ENCODE measurements at places on chromosomes 2 and 18.

- no peak for DNase-seq
Observed at GRCh38 chr18:67074309-67074708, 442.2 kb downstream of the DSEL start.

DNA sequence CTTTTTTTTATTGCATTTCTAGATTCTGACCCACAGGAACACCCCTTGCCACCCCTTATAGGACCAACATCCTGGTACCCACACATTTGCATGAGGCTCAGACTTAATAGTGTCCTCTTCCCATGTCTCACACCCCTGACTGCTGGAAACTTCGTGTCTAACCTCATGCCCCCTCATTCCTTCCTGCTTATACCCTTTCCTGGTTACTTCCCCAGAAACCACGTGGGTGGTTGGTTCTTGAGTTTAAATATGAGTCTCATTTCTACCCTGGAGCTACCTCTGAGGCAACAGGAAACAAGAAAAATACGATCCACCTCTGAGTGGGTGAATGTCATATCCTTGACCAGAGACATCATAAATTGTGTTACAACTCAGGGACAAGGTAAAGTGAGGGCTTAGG is 1.6 kb downstream of the TNP1 start:
- DNase-seq: no peak

GRCh38 chr2:220120041-220120440 is 492.6 kb downstream of the SLC4A3 start:
- no peak for DNase-seq

DNA sequence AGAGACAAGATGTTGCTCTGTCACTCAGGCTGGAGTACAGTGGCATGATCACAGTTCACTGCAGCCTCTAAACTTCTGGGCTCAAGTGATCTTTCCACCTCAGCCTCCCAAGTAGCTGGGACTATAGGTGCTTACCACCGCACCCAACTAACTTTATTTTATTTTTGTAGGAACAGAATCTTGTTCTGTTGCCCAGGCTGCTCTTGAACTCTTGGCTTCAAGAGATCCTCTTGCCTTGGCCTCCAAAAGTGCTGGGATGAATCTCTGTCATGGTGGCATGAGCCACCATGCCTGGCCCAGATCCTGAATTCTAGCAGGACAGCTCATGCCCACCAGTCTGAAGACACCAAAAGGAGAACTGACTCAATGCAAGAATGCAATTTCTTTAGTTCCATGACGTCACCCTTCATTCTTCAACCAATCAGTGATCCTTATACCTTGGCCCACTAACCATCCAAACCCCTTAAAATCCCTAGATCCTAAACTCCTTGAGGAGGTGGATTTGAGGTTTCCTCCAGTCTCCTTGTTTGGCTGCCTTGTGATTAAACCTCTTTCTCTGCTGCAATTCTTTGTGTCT is 25.6 kb upstream of the CXXC1 start:
- DNase-seq: no peak

GRCh38 chr2:150133623-150134022 is 353.8 kb downstream of the RND3 start:
- peak; percentile 21 for DNase-seq

GRCh38 chr2:60000686-60001085 is 552.8 kb downstream of the BCL11A start:
- no peak for DNase-seq

DNA sequence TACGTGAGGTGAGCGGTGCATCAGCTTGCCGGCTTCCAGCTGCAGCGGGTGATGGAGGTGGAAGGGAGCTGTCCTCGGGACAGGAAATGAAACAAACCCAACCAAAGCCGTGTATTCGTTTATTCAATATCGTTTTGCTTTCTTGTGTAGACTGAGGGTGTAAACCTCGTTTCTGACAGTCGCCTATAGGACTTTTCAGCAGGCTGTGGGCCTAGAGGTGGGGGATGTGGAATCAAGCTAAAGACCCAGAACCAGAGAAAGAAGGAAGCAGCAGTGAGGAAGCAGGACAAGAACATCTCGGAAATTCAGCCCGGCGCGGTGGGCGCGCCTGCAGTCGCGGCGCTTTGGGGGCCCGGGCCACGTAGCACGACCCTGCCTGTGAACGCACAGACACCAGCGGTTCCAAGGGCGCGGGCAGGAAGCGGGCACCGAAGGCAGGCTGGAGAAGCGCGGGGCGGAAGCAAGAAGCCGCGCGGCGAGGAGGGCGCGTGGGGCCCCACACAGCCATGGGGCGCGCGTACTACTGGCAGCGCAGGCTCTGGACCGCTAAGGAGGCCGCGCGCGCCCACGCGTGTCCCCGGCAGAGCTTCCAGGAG is 755 bp upstream of the ATP9B start:
- DNase-seq: no peak

- peak; percentile 80 for DNase-seq
Observed at GRCh38 chr2:636641-637405, 40.4 kb downstream of the TMEM18 start.

GRCh38 chr2:28158791-28159190 is 233.9 kb upstream of the FOSL2 start:
- DNase-seq: no peak

DNA sequence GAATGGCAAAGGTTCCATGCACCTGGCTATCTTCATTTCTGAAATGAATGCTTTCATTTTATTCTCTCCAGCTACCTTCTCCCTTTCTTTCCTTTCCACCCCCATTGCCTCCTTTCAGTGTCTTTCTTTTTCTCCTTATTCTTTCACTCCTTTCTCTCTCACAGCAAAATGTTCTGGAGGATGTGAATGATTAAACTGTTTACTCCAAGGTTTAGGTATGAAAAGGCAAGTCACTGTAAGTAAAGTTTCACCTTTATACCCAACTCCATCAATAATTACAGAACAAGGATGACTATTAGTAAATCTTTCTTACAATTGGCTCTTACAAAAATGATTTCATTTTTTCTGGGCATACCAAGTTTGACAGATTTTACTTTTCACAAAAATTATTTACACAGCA is 4.3 kb downstream of the PAX8 start:
- no peak for DNase-seq

DNA sequence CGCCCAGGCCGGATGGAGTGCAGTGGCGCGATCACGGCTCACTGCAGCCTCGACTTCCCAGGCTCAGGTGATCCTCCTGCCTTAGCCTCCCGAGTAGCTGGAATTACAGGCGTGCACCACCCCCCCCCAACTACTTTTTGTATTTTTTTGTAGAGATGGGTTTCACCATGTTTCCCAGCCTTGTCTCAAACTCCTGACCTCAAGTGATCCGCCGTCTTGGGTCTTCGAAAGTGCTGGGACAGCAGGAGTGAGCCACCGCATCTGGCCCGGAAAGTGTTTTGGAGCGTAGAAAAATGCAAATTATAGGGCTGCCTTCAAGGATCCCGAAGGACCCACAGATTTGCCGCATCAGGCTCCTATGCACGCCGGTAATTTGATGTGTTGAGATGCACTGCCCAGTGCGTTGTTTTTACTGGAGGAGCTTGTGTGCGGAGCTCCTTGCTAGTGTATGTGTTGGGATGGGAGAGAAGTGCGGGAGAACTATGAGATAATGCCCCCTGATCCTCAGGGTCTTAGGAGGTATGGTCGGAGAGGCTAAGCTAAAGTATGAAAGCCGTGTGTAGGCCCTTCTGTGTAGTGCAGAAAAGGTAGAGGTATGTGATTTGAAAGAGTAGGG is 1.2 kb upstream of the CLASP1 start:
- peak; percentile 39 for DNase-seq

DNA sequence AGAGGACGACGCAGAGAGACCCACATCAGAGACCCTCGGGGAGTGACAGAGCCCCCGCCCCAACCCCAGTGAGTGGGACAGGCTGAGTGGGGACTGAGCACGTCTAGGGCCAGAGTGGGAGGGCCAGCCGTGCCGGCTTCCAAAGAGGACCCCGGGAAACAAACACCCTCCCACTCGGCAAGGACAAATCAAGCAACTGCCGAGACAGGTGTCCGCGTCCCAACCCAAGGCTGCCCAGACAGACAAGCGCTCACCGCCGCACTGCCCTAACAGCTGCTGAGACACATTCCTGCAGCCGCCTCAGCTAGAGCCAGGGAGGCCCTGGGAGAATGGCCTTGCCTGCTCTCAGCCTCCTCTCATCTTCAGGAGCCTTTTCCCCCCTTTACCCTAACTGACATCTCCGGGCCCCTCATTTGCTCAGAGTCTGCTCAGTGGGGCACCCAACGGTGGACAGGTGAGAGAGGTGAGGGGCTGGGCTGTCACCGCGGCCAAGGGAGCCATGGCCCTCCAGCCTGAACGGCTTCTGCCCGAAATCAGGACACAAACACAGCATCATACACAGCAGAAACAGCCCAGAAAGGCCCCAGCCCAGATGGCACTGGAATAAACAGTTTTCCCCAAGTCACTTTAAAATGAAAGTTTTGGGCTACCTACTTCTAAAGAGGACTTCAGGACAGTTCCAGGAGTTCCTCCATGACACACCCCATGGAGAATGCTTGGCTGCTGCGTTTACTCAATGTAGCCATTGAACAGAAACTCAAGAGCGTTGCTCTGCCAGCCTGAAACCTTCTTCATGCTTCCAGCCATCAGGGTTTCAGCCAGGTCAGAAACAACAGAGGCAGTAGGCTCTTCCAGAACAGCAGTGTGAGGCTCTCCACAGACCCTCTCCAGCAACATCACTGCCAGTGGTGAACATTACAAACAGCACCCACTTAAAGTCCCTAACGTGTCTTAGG is 23.6 kb downstream of the SLC66A2 start:
- DNase-seq: no peak

DNA sequence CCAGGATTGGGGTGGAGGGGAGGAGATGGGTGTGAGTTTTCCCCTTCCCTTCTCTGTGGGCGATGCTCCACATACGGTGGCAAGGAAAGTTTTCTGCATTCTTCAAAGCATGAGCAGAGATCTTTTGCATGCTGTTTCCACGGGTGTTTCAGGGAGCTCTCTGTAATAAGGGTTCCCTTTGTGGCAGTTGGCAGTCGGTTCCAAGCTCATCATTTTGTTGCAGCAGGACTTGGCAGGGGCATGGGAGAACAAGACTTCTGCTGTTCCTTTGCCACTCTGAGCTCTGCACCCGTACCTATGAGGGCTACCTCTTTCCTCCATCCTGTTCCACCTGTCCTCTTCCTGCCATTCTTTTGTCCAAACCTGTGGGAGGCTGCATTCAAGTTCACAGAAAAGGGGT is 71.3 kb upstream of the SPRED2 start:
- no peak for DNase-seq

GRCh38 chr2:185074156-185074555 is 475.8 kb downstream of the ZNF804A start:
- no peak for DNase-seq

- DNase-seq: no peak
Observed at GRCh38 chr2:240170354-240170735, 29.9 kb upstream of the OTOS start.

- DNase-seq: peak; percentile 52
Observed at GRCh38 chr2:584863-585823, 92.1 kb downstream of the TMEM18 start.

DNA sequence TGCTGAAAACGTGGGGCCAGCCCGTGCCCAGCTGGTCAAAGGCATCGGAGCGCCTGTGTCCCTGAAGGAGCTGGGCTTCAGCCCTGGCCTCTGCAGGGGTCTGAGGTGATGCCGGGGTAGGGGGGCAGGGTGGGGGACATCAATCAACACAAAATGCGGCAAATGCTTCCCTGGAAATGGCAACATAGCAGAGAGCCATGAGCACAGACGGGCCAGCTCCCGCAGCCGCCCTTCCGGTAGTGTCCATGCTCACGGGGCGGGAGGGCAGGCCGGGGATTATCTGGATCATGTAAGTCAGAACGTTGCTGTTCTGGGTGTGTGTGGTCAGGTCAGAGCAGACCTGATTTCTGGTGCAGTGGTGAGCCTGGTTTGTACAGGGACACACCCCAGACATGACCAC is 56.5 kb upstream of the TWIST2 start:
- no peak for DNase-seq

GRCh38 chr2:118089139-118089800 is 999 bp downstream of the INSIG2 start:
- peak; percentile 23 for DNase-seq

DNA sequence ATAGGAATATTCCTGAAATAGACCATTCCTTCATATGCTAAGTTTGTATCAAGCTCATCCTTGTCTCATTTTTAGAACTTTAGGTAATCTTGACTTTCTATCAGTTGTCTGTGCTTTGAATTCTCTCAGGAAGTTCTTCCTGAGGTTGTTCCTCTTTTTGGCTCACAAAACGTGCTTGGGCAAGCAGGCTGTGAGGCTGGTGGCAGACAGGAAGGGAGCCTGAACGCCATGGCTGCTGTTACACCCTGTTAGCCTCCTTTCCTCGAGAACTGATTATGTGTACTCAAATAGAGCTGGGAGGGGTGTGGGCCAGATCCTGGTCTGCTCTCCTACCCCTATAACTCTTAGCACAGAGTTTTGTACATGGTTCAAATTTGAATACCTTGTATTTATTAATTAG is 136.4 kb upstream of the CELF4 start:
- no peak for DNase-seq

GRCh38 chr18:67973916-67974315 is 457.4 kb upstream of the DSEL start:
- no peak for DNase-seq

GRCh38 chr2:175874291-175874690 is 127.8 kb downstream of the LNPK start:
- DNase-seq: no peak

DNA sequence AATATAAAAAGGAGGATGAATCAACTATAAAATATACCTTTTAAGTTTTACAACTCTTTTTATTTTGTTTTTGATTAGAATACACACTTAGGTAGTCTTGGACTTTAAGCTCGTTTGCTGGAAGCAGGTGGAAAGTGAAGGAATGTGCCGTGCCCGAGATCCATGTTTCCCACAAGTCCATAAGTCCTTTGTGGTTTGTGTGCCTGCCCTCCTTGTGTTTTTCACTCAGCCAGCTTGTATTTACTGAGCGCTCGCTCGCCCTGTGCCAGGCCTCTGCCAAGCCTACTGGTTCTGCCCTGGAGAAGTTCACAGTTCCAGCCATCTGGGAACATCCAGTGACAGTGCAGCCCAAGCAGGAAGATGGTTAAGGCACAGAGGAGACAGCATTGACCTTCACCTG is 142.6 kb downstream of the MGAT5 start:
- no peak for DNase-seq

DNA sequence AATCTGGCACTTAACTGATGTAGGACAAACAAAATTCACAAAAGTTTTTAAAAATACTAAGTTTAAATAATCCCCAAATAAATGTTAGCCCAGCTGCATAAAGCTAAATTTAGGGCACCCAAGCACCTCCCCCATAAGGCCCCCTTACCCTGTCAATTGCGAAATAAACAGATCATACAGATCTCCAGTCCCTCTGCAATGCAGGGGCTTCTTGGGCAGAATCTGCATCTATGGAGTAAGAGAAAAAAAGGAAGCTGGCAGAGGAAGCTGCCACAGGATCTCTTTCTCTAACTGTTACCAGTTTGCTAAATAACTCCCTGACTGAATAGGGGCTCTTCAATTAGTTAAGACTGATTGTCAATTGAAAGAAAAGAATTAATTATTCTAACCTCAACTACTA is 117.7 kb downstream of the MEMO1 start:
- DNase-seq: no peak

DNA sequence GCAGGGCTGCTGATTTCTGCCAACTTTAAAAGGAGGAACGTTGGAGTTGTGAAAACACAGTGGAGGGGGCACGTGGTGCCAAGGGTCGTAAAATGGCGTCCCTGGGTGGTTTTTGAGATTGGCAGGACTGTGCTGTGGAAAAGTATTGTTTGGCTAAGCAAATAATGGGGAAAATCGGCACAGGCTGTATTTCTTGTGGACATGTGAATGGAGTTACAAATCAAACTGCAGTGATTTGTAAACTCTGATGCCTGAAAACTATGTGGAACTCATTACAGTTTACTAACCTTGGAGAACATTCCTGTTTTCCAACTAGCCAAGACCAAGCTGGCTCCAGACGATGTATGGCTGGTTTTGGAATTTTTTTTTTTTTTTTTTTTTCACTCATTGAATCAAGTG is 68.7 kb downstream of the KCTD1 start:
- DNase-seq: no peak
